ENCODE measurements at places on chromosomes 7 and 10.
A peak's percentile ranks its signal among the peaks of the same experiment; 100 is the strongest.

GRCh38 chr7:498678-499641 lies 20.7 kb downstream of the PDGFA start:
- DNase-seq, result no peak

GRCh38 chr7:45700556-45700955 lies 126.4 kb downstream of the ADCY1 start:
- no peak for DNase-seq

DNA sequence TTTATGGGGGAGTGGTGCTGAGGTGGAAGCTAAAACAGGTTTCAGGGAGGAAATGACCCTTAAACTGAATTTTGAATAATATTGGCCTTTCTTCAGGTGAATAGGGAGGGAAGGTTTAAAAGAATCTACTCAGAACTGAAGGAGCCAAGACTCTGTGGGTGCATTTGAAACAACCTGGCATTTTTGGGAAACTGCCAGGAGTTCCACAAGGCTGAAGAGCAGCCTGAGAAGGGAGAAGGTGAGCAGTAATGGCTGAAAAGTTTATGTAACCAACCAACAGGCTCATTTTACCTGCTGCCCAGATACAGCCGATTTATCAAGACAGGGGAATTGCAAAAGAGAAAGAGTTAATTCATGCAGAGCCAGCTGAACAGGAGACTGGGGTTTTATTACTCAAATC lies 4.0 kb upstream of the PANK1 start:
- DNase-seq, result peak; percentile 53

DNA sequence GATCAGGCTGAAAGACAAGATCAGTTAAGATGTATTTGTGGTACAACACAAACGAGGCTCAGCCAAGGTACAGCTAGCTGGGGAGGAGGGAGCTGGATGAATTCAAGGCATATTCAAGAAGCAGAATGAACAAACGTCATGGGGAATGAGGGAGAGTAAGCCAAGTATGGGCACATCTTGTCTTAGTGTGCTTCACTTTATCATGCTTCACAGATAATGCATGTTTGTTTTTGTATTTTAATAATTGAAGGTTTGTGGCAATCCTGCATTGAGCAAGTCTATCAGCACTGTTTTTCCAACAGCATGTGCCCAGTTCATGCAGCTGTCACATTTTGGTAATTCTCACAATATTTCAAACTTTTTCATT lies 135.4 kb downstream of the HIBADH start:
- DNase-seq, result no peak

DNA sequence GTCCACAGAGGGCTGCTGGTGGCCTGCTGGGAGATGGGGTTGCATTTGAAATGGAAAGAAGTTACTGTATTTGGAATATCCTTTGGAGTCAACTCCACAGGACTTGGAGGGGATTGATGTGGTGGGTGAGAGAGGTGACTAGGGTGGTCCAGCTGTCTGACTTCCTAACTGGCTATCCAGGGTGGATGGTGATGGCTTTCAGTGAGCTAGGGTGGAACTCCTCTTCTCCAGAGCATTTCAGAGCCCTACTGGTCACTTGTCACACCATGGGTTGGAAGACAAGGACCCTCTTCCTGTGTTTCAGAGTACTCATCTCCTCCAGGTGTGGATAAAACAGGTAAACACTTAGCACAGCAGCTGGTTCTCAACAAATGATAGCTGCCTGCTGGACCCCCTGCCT lies 3.3 kb upstream of the ADAMTS14 start:
- no peak for DNase-seq

GRCh38 chr10:71272056-71272771 lies 46.8 kb upstream of the SLC29A3 start:
- no peak for DNase-seq

DNA sequence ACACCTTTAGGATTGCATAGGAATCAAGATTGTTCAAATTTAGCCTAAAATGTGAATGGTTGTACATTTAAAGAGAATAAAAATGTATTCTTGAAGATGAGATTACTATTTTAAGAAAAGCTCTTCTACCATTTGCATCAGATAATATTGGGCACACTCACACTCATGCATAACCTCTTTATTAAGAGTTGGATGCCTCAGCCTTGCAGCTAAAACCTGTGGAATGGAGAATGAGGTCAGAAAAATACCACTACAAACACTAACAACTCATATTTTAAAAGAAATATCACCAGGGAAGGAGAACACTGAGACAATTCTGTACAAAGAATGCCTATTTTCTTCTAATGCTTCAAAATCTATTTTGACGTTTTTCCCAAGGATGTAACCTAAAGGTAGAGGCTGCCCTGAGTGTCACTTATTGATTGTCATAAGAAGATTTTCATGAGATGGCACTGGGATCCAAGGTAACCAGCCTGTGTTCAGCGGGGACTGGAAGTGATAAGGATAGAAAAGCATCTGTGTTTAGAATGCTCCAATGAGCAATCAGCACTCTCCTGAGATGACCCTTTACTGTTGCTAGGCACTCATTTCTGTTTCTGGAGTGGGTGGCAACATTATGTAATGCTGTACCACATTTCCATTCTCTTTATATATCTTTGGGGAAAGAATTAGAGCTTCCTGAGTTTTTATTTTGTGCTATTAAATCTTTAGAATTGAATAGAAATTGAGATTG lies 26.6 kb downstream of the REEP3 start:
- peak; percentile 91 for DNase-seq

- DNase-seq, result no peak
These were observed 64.4 kb downstream of the FBXL13 start for GRCh38 chr7:103010211-103010610.

GRCh38 chr10:130388746-130389145 lies 252.6 kb downstream of the GLRX3 start:
- DNase-seq, result no peak
